ENCODE measurements at places on chromosomes 4 and X.

GRCh38 chrX:38287674-38288073 lies 39.6 kb downstream of the RPGR start:
- DNase-seq, result no peak

DNA sequence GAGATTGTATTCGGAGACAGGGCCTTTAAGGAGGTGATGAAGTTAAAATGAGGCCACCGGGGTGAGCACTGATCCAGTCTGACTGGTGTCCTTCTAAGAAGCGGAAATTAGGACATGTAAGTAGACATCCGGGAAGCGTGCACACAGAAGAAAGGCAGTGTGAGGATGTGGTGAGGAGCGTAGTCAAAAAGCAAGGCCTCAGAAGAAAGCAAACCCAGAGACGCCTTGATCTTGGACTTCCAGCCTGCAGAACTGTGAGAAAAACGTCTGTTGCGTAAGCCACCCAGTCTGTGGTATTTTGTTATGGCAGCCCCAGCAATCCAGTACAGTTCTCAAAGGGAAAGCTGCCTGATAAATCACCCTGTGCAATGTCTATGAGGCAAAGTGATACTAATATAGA lies 153.5 kb downstream of the KCNIP4 start:
- no peak for DNase-seq

GRCh38 chr4:17504081-17504480 lies 7.8 kb downstream of the QDPR start:
- DNase-seq, result no peak

GRCh38 chr4:150229520-150229919 lies 151.3 kb downstream of the DCLK2 start:
- no peak for DNase-seq

GRCh38 chr4:47368211-47368610 lies 95.3 kb downstream of the COMMD8 start:
- DNase-seq, result no peak

DNA sequence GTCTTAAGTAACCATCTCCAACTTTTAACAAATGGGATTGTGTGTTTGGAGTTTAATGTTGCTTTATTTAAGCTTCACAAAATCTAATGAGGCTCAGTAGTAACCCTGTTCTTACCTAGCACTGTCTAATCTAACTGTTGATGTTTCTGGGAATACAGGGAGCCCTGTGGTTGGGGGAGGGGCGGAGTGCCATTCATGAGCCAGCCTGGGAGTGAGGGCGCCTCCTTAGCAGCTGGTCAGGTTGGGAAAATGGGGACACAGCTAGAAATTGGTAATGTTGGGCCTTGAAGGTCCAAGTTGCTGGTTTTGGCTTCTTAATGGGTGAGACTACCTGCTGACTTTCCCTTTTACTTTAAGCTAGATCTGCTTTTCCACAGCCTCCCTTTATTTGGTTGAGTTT lies 22.9 kb upstream of the TADA2B start:
- DNase-seq, result no peak

GRCh38 chr4:158125310-158125709 lies 47.5 kb downstream of the GASK1B start:
- DNase-seq, result no peak

- no peak for DNase-seq
Observed at GRCh38 chr4:5168891-5169290, 117.6 kb downstream of the STK32B start.

DNA sequence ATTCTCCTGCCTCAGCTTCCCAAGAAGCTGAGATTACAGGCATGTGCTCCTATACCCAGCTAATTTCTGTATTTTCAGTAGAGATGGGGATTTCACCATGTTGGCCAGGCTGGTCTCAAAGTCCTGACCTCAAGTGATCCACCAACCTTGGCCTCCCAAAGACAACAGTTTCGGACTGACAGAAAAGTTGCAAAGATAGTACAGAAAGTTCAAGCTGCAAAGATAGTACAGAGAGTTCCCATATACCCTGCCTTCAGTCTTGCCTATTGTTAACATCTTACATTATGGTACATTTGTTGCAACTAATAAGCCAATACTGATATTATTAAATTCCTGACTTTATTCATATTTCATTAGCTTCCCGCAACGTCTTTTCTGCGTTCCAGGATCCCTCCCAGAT lies 65.8 kb downstream of the SUPT20HL2 start:
- DNase-seq, result no peak

DNA sequence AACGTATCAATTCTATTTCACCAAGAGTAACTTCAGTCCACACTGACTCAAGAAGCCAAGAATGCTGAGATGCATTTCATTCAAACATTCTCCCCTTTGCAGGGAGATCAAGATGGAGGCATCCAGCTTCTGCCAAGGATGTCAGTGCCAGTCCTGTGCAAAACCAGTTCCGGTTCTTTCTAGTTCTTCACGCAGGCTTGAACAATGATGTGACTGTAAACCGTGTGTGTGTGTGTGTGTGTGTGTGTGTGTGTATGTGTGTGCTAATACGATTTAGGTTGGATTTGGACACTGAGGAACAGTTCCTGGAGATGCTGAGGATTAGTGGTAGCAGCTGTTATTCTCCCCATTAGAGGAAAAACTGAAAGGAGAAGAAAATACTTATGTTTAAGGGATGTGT lies at the start of gene REELD1:
Gene REELD1 (plus strand): TSS at position 301 of the 400 bp plus-strand sequence. CDS start 2,415 bp downstream, outside the sequence.
- DNase-seq, result no peak

DNA sequence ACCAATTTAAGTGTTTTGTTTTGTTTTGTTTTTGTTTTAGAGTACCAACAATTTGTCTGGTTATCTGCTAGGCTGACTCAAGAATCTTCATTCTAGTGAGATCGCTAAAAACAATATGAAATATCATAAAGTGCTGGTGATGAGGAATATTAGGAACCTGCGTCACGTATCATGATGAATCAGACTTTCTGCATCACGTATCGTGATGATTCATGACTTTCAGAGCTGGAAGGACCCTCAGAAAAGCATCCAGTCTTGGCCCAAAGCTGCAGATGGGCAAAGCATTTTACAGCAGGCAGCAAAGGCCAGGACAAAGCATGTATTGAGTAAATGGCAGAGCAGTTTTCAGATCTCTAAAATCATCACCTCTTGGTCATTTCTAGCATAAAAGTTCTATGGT lies 278.0 kb upstream of the BOD1L1 start:
- no peak for DNase-seq

GRCh38 chr4:24544208-24544988 lies 40.0 kb downstream of the DHX15 start:
- DNase-seq, result no peak

All from MG63 (cell line).